HuH-7.5 (cell line): ENCODE measurements at places on chromosomes 11 and 22.

- peak; percentile 77 for DNase-seq
Observed at GRCh38 chr22:46578824-46579561, 41.2 kb upstream of the GRAMD4 start.

GRCh38 chr11:2522631-2523255 lies 77.9 kb downstream of the KCNQ1 start:
- no peak for DNase-seq

- no peak for DNase-seq
Observed at GRCh38 chr11:30377347-30377746, 54.4 kb downstream of the ARL14EP start.

DNA sequence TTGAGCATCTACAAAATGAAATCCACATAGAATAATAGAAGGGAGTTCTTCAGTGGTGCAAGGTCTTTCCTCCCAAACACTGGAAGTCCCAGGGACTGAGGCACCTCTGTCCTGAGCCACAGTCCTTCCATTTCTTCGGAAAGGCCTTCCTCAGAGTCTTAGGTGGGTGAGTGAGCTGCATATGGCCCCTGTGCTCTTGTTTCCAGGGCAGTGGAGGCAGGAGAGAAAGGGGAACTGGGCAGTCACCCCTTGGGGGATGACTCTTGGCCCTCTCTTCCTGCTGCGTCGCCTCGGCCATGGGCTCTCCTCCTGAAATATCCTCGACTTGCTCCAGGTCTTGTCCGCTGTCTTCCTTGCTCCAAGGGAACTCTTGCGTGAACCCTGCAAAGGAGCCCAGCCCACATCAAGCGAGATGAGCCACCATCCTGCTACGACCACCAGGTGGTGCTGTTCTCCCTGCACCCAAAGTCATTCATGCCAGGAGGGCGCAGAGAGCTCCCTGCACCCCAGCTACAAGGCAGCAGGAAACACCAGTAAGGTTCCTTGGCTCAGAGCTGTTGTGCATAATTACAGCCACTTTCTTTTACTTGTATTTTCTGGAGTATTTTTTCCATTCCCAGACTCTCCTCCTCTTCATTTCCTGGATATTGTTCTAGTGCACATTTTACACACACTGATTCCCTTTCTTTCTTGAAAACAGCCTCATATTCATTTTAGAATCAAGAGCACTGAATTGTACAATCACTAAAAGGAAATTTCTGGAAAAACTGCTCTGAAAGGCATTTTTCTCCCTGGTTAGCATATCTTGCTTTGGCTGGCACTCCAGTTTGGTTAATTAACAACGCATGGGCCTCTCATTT lies 397.8 kb downstream of the OPCML start:
- DNase-seq, result peak; percentile 10

- no peak for DNase-seq
Observed at GRCh38 chr11:123430721-123431497, 840 bp downstream of the GRAMD1B start.

DNA sequence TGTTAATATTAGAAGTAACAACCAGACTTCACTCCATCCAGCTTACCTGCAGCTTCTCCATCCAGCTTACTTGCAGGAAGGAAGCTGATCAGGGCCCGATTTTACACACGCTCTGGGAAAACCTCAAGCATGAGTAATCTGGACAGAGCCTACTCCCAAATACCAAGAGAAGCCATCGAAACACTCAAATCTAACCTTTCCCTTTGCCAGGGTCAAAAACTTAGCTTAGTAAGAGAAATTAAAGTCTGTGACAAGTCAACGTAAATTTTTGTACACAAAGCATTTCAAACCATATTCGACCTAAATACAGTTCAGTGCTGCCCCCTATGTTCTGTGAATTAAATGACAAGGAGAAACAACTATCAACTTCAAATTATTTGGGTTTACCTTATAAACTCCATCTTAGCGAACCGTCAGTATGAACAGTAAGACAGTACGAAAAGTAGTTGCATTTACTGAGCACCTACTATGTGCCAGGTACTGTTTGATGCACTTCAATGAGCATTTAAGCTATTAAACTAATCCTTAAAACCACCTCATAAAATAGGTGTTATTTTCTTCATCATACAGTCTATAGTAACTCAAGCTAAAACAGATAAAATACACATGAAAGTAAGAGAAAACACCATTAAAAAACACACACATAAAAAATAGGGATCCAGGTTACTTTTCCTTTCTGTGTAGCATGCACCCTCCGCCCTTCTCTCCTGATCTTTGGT lies 36.9 kb downstream of the ARFGAP3 start:
- DNase-seq, result no peak

DNA sequence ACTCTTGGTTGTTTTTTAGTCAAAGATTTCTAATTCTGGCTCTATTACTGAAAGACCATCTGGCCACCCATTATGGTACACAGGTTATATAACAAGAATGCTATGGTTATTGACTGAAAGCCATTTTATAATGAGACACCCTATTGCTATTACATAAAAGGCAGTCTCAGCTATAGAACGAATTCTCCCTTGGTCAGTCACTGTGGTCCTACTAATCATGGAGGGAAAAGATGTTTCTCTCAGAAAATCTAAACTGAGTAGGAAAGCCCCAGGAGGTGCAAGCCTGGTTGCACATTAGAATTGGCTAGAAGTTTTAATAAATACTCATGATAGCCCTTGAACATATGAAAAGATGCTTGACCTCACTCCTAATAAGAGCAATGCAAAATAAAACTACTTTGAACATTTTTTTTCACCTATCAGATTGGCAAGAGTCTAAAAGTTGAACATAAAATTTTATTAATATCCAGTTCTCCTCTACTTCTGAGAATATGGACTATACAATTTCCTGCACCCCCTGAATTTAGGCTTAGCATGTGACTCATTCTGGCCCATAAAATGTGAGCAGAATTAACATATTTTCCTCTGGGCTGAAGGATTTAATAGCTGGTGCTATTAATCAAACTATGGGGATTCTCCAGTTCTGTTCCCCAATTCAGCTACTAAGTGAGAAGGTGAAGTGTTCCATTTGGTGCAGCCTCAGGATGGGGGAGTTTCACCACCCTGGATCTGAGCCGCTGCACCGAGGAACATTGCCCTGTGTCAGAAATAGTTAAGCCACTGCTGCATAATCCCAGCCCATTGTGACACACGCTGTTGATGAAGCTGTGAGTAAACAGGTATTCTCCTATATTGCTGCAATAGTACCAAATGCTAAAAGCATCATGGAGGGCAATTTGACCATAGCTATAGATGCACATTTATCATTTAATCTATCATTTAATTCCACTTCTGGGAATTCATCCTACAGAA lies 11.5 kb upstream of the CRKL start:
- DNase-seq, result no peak

DNA sequence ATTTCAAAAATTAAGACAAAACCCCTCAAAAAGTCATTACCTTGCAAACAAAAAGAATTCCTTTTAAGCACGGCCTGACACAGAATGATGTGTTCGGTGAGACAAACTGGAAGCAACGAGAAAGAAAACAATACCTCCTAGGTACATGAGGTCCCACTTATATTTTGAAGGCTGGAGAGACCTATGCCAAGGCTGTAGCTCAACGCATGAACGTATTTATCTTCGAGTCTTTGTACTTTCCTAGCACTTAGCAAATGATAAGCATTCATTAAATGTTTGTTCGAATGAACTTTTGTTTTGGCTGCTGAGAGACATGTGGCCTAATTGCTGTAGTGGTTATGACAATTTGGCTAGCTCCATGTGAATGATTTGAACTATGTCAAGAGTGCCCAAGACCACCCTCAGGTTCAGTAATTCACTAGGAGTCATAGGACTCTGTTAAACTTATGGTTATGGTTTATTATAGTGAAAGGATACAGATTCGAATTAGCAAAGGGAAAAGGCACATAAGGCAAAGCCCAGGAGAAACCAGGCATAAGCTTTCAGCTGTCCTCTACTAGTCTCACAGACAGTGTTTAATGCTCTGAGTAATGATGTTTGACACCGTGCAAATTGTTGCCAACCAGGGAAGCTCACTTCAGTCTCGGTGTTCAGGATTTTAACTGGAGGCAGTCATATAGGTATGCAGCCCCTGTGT lies 26.0 kb upstream of the HORMAD2 start:
- DNase-seq, result no peak

DNA sequence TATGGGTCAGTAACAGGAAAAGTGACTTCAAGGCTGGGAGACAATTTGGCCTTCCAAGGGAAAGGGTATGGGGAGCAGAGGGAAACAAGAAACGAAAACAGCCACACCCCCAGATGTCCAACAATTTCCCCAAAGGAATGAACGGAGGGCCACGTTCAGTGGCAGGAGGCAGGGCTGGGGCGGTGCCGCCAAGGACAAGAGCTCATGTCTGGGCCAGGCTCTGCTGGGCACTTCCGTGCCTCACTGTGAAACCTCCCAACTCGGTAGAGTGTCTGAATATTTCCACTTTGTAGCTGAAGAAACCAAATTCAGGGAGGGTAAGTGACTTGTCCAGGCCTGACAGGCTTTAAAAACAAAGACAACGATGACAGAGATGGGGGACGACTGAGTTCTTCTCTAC lies 11.9 kb downstream of the IFT27 start:
- no peak for DNase-seq

DNA sequence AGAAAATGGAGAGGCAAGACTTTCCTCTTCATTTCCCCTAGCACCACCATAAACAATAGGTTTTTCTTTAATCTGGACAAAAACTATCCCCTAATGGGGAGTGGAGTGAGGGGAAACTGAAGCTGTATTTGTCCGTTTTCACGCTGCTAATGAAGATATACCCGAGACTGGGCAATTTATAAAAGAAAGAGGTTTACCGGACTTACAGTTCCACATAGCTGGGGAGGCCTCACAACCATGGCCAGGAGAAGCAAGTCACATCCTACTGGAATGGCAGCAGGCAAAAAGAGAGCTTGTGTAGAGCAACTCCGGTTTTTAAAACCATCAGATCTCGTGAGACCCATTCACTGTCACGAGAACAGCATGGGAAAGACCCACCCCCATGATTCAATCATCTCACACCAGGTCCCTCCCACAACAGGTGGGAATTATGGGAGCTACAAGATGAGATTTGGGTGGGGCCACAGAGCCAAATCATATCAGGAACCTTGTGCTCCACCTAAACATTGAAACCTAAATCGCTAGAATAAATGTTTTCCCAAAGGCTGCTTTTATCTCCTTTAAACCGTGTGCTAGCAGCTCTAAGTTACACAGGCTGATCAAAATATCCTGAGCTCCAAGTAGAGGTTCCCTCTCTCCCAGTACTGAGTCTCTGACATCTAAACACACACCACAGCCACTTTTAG lies 4.3 kb downstream of the UBQLN3 start:
- DNase-seq, result no peak

DNA sequence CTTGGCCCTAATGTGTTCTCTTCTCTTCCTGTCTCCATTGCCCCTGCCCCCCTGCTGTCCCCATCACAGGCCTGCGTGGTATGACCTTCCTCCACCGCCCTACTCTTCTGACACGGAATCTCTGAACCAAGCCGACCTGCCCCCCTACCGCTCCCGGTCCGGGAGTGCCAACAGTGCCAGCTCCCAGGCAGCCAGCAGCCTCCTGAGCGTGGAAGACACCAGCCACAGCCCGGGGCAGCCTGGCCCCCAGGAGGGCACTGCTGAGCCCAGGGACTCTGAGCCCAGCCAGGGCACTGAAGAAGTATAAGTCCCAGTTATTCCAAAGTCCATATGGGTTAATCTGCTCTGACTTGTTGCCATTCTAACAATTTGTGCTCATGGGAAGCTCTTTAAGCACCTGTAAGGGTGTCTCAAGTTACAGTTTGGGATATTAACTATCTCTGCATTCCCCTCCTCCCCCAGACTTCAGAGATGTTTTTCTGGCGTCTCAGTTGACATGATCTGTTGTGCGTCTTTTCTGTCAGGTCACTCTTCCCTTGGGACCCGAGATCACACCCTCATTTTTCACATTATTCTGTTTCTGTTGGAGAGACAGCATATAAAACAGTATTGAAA lies 60.0 kb downstream of the COMMD9 start:
- no peak for DNase-seq

- no peak for DNase-seq
Observed at GRCh38 chr22:36682811-36683210, 20.7 kb downstream of the CACNG2 start.

DNA sequence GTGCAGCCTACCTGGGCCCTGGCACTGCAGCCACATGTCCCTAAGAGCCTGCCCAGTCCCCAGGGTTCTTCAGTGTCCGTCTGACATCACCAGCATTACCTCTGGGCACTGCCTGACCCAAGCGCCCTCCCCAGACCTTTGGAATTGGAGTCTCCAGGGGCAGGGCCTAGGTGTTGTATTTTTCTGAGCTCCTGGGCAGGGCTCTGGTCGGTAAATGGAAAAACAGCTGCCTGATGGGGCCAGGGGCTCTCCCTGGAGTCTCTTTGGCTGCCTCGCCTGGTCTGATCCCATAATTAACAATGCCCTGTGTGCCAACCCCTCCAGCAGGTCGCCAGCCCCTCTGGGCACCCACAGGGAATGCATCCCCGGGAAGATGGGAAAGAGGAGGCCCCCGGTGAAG lies 710.2 kb downstream of the BRD1 start:
- DNase-seq, result no peak

- peak; percentile 34 for DNase-seq
Observed at GRCh38 chr11:74255741-74256375, 55.6 kb downstream of the P4HA3 start.

- peak; percentile 84 for DNase-seq
Observed at GRCh38 chr11:65418681-65419459, 3.7 kb upstream of the NEAT1 start.

DNA sequence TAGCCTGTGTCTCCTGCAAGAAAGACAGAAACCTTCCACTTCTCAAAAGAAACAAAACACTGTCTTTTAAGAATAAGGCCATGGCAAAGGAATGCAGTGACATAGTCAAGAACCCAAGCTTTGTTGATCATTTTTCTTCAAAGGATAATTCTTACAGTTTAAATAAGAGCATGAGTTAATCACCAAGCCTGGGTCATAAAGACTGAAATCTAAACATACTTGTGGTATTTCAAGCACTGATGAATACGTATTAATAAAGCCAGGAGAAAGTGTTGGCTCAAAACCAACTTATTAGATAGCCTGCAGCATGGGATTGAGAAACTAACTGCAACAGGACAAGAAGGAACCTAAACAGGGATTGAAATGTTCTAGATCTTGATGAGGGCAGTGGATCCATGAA lies 143.3 kb upstream of the MTNR1B start:
- DNase-seq, result no peak

DNA sequence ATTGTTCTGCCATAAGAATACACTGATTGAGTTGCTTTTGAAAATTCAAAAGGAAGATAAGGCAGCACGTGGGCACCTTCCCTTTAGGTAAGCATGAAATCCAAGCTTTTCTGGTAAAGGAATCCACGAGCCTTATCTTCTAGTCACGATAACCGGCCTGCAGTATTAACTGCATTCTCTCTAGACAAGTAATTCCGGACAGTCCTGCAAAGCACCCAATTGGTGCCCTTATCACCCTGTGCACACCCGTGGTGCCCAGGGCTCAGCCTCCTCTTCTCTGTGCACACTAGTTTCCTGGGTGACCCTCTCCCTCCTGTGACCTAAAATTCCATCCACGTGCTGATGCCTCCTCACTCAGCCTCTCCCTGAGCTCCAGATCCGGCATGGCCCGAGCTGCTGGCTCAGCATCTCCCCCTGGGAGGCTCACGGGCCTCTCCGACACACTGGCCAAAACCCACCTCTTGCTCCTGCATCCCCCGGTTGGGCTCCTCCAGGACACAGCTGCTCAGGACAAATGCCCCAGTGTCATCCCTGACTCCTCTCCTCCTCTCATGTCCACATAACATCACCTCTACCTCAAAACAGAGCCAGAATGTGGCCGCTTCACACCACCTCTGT lies 63.7 kb downstream of the PACSIN2 start:
- DNase-seq, result no peak
